ENCODE measurements at places on chromosomes 7 and 10. TPM values are rescaled to one million over a fixed set of nuclear protein-coding genes. Genes with fewer than 3 reads are reported as not detected.

- H3K4me1 ChIP-seq: peaks cover 22% of the 10 kb centered on the region
- no peak overlapping the region for H3K27ac ChIP-seq
- no peaks in the 10 kb centered on the region for H3K27me3 ChIP-seq
- H3K36me3 ChIP-seq: no peaks in the 10 kb centered on the region
Measured at GRCh38 chr7:107610323-107610722, 30.3 kb downstream of the BCAP29 start.

The CCL24 gene
- not detected for total RNA-seq

DNA sequence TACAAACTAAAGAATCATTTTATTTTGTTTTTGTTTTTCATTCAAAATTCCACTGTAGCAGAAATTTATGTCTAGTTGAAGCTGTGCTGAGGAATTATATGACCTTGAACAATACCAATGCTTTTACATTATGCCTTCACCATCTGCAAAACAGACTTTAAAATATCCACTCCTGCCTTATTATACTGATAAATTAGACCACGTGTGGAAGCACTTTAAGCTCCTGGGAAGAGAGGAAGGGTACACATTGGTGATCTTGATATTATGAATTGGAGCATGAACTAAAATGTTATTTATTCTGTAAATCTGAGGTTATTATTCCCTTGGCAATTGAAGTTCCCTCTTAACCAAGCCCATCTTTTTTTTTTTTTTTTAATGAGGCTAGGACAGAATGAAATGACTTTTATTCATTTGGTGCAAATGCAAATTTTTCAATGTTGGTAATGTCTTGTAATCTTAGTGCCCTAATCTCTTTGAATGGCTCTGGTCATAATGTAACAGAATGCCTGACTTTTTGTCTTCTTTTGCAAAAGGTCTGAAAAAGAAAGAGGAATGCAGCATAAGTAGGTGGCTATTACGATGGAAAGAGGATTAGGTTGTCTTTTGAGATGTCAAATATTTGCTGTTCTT lies 139.9 kb upstream of the COBL start:
- no peak overlapping the region for H3K27ac ChIP-seq
- no peaks in the 10 kb centered on the region for H3K36me3 ChIP-seq
- H3K4me1 ChIP-seq: no peaks in the 10 kb centered on the region
- no peak overlapping the region for H3K4me3 ChIP-seq

DNA sequence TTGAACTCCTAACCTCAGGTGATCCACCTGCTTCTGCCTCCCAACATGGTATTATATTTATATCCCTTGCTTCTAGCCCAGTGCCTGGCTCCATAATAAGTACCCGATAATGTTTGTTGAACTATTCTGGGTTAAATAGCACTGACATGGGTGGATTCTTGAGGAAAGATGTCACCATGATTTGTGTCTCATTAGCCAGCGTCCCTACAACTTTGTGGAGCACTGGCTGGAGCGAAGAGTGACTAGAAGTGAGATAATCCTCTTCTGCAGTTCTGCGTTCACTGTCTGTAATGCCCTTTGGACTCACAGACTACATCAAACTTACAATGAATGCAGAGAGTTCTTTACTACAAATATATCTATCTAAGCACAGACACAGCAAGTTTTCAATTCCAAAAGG lies 16.9 kb upstream of the AKR1E2 start:
- H3K36me3 ChIP-seq: no peaks in the 10 kb centered on the region
- no peak overlapping the region for H3K27ac ChIP-seq
- no peaks in the 10 kb centered on the region for H3K4me1 ChIP-seq
- H3K27me3 ChIP-seq: no peaks in the 10 kb centered on the region
- no peak for DNase-seq

The CAMK1D gene
- total RNA-seq: 8.9 TPM

DNA sequence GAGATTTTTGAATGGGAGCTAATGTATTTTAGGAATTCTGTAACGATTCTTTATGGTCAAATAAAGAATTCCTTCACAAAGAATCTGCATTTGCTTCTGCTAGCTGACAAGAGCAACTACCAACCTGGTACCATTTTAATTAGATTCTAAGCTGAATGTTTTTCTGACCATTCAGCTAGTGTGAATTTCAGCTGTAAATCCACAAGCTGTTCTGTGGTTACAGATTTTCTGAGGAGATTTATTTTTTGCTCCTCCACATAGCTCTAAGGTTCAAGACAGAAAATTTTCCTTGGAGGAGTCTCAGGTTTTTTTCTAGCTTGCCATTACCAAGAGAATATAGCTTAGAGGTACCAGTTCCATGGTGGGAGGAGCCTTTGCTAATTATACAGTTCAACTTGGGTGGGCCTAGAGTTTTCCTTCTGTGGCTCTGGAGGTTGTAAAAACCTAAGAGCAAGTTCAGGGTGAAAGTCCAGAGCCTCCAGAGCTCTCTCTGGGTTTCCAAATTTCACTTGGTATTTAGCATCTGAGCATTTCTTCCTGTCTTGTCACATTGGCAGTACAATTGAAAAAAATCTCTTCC lies 120.1 kb downstream of the JAZF1 start:
- H3K4me1 ChIP-seq: no peaks in the 10 kb centered on the region
- H3K36me3 ChIP-seq: no peaks in the 10 kb centered on the region
- no peak for DNase-seq

The GALNT17 gene
- 1.6 TPM for total RNA-seq

GRCh38 chr7:50560865-50561351 lies 4.3 kb downstream of the DDC start:
- no peaks in the 10 kb centered on the region for H3K36me3 ChIP-seq
- no peaks in the 10 kb centered on the region for H3K27me3 ChIP-seq
- no peaks in the 10 kb centered on the region for H3K4me1 ChIP-seq
- H3K4me3 ChIP-seq: no peak overlapping the region

All from esophagus squamous epithelium (tissue), 5 donors.